ENCODE measurements at places on chromosomes 5 and 9.

DNA sequence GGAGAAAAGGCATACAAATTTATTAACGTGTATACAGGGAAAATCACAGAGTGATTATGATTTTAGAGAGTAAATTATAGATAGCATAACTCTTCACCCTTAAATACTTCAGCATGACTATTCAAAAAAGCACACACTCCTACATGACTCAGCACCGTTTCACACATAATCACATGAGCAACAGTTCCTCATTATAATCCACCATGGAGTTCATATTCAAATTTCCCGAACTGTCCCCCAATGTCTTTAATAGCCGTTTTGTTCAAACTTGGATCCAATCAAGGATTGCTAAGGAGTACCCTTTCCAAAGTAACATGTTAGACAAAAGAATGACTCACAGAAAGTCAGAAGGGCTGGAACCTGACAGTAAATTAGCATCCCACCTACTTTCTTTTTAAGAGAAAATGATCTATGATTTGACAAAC, 32.1 kb downstream of the RAPGEF1 start:
- no peak for DNase-seq

DNA sequence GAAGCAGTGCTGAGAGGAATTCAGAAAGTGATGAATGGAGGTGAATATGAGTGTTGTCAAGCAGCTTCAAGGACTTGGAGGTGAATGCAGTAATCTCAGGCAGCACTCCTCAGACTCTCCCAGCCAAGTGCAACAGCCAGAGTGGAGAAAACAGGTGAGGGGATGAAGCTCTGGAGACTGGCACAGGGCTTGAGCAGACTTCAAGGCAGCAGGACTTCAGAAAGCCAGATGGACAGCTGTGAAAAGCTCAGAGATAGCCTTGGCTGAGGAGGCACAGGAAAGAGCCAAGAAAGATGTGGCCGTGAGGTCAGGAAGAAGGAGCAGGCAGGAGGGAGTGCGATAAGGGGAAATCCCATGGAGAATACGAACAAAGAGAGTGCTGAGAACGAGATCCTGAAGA, 194.9 kb downstream of the FBN2 start:
- no peak for DNase-seq

DNA sequence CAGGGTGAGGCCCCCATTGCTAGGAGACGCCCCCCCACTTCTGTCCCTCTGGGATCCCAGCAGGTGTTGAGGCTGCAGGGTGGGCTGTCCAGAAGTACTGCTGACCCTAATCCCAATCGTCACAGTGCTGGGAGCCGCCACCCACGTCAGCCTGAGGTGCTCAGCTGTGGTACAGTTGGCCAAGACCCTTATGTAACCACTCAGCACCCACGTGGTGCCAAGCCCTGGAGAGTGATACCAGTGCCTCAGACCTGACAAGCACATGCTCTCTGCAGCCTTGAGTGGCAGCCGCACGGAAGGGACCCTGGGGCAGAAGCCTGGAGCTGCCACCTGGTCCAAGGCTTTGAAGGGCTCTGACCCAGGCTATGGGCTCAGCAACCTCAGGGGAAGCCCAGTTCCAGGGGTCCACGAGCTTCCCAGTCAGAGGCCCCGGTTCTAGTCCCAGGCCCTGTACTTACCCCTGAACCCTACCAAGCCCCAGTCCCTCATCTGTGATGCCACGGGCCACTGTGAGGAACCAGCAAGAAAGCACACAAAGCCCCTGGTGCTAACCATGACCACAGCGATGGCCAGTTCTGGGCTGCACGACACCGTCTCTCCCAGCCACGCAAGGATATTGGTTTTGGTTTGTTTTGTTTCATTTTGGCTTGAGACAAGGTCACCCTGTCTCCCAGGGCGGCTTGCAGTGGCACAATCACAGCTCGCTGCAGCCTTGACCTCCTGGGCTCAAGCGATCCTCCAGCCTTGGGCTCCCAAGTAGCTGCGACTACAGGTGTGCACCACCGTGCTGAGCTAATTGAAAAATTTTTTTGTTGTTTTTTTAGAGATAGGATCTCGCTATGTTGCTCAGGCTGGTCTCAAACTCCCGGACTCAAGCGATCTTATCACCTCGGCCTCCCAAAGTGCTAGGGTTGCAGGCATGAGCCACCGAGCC, 50.7 kb downstream of the DBH start:
- no peak for DNase-seq

GRCh38 chr5:113607361-113607760, 93.9 kb downstream of the YTHDC2 start:
- no peak for DNase-seq

- DNase-seq, result no peak
These were observed 59.8 kb upstream of the COX7C start for GRCh38 chr5:86557920-86558319.
